ENCODE measurements at places on chromosomes 11 and 22. TPM values are rescaled to one million over a fixed set of nuclear protein-coding genes. Genes with fewer than 3 reads are reported as not detected.

GRCh38 chr11:41056892-41057569 is 402.4 kb downstream of the LRRC4C start:
- no peak overlapping the region for H3K4me3 ChIP-seq
- H3K4me1 ChIP-seq: no peaks in the 10 kb centered on the region
- no peak for DNase-seq

- no peaks in the 10 kb centered on the region for H3K27me3 ChIP-seq
- no peaks in the 10 kb centered on the region for H3K36me3 ChIP-seq
- H3K4me1 ChIP-seq: no peaks in the 10 kb centered on the region
- no peak overlapping the region for H3K27ac ChIP-seq
Measured at GRCh38 chr11:67449116-67449844, 3.2 kb downstream of the GPR152 start.

- H3K4me3 ChIP-seq: no peak overlapping the region
- H3K36me3 ChIP-seq: no peaks in the 10 kb centered on the region
- no peaks in the 10 kb centered on the region for H3K27me3 ChIP-seq
- no peak for DNase-seq
- H3K4me1 ChIP-seq: peaks cover 5% of the 10 kb centered on the region
Measured at GRCh38 chr11:61732705-61733104, 19.7 kb upstream of the MYRF start.

The RTN4R gene
- 9.0 TPM for total RNA-seq

The ARHGEF17 gene
- total RNA-seq: 69.7 TPM

Data from type B pancreatic cell (in vitro differentiated cells).